ENCODE measurements at places on chromosomes 5 and 9.

GRCh38 chr5:134873494-134873893 is 677 bp upstream of the TXNDC15 start:
- no peak for DNase-seq

GRCh38 chr9:120534266-120534665 is 45.7 kb downstream of the CDK5RAP2 start:
- DNase-seq, result no peak

DNA sequence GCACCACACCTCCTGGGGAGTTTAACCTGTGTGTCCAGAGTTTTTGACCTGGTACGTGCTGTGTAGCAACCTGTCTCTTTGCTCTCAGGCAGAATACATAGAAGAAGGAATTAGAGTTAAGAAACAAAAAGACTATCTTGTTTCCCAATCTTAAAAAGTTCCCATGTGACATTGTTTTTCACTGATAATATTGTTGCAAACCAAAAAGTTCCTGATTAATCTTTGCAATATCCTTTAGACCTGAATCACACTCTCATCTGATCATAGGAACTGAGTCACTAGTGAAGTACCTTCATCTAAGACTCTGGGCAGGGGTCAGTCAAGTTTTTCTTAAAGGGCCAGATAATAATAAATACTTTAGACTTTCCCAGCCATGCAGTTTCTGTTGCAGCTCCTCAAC is 35.1 kb downstream of the BASP1 start:
- no peak for DNase-seq

- no peak for DNase-seq
Observed at GRCh38 chr5:124936626-124936933, 190.1 kb upstream of the ZNF608 start.

DNA sequence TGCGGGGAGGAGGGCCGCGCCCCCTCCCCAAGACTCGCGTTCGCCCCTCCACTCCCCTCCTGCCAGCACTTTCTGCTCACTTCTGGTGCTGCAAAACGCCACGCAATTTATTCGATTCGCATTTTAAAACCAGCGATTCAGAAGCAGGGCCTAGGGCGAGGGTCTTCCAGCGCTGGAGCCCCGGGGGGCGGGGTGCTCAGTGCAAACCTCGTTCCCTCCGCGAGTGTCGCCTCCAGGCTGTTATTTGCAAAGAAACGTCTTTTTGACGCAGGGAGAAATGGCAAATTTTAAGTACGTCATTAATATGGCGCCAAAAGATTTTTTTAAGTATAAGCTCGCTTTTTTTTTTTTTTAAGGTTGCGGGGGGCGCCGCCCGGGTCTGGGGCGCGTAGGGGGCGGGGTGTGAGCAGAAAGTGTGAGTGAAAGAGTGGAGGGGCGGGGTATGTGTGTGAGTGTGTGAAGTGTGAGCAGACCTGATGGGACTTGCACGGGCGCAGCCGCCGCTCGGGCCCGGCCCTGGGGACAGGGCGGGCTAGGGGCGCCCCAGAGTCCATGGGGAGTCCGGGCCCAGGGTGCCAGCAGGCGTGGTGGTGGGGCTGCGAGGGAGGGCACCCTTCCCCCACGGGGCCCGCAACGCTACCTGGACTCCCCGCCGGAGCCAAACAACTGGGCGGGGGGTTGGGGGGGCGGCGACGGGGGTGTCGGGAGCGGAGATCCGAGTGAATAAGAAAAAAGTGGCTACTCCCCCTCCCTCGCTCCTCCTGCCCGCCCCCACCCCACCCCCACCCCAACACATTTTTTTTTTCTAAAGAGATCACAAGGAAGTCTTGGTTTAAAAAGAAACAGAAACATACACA is at the start of gene JADE2:
JADE2 (plus strand) TSS at position 845 of the 857 bp plus-strand sequence. CDS start 10,188 bp downstream, outside the sequence.
- DNase-seq, result peak; percentile 58

- DNase-seq, result no peak
Observed at GRCh38 chr9:26170190-26170589, 491.9 kb upstream of the TUSC1 start.

GRCh38 chr5:170865622-170866021 is 3.8 kb downstream of the RANBP17 start:
- DNase-seq, result no peak

- no peak for DNase-seq
Observed at GRCh38 chr5:156623381-156624040, 226.6 kb upstream of the PPP1R2B start.

DNA sequence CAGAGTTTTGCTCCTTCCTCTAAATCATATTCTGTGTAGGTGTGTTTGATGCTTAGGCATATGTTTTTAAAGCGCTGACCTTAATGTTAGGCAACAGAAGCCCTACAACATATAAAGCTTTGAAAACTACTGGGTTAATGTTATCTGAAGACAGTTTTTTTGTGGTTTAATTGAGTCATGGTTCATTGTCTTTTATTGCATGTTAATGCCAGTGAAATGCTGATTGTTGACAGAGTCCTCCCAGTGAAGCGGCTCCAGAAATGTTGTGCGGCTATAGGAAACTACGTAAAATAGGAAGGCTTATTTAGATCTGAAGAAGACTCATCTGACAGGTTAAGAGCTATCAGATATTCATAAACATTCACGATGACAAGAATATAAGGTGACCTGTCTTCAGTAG is 424.6 kb downstream of the CCDC171 start:
- DNase-seq, result no peak

GRCh38 chr9:89431930-89432725 is 65.8 kb downstream of the SEMA4D start:
- DNase-seq, result no peak

GRCh38 chr5:158758675-158759074 is 341.0 kb downstream of the EBF1 start:
- no peak for DNase-seq

GRCh38 chr9:83572524-83572923 is 34.3 kb upstream of the FRMD3 start:
- DNase-seq, result no peak

DNA sequence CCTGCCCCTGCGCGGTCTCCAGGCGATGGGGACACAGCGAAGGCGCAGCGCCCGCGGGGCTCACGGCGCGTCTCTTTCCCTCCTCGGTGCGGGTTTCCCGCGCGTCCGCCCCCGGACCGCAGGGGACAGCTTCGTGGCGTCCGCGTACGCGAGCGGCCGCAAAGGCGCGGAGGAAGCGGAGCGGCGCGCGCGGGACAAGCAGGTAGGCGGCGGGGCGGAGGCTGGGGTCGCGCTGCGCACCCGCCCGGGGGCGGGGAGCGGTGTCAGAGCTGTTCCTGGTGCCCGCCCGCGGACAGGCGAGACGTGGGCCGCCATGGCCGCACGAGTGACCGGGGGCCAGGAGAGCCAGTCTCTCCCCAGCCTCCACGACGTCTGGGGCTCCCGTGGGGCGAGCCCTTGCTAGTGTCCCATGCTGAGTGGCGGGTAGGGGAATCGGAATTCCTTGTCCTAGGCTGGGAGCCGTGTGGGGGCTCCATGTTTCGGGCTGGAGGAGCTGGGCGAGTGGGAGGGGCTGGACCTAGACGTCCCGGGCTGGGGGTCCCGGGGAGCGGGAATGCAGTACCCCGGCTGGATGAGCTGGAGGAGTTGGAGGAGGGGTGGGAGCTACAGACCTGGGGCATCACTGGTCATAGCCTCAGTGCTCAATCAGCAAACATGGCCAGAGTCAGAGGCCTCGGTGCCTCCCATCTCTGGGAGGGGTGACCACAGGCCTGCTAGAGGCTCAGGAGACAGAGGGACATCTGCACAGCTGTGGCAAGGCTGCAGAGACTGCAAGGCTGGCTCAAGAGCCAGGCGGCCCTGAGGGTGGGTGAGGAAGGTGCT is 968 bp downstream of the NKD2 start:
- DNase-seq, result no peak

DNA sequence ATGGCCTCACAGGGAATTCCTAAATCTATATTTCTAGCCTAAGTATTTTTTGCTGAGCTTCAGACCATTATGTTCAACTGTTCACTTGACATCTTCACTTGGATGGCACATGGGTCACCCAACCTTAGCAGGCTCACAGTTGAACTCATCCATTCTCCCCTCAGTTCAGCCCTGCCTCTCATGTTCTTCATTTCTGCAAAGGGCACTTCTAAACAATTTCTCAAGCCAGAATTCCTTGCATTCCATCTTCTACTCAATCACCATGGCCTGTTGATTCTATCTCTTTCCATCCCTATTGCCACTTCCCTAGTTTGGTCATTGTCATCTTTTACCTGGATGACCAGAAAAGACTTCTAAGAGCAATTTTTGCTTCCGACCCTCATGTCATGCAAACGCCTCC is 7.3 kb upstream of the RGS3 start:
- no peak for DNase-seq

- no peak for DNase-seq
Observed at GRCh38 chr5:18334949-18335348, 700.7 kb downstream of the TAF11L14 start.

DNA sequence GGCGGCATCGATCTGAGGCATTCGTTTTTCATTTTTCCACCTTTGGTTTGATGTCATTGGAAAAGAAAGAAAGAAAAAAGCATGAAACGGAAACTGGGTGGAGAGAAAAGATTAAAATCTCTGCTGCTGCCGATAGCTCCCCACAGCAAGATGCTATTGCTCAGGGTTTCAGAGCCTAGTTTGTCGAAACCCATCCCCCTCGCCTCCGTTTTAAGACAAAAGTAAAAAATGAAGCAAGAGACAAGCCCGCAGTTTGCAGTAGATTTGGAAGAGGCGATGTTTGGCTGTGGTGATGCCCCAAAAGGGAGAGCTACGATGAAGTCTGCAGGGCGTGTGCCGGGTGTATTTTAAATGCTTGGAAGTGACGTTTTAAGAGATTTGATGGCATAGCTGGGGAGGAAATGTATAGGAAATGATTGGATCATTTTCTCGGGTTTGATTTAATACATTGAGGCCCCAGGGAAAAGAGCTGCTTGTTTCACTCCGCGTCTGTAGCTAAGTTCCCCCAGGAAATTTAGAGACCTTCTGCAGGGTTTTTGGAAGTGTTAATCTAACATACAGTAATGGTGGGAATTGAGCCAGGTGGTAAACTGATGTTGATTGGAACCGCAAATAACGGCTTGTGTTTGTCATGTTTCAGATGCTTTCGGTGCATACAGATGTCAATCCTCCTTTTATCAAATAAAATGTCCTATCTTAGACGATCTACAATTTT is 909 bp downstream of the NDFIP1 start:
- DNase-seq, result no peak

- no peak for DNase-seq
Observed at GRCh38 chr5:124446120-124446519, 300.3 kb downstream of the ZNF608 start.
